ENCODE measurements at places on chromosomes 4 and X.

- H3K27ac ChIP-seq, result no peak overlapping the region
- H3K4me3 ChIP-seq, result no peak overlapping the region
- no peak for ATAC-seq
- H3K4me1 ChIP-seq, result no peaks in the 10 kb centered on the region
- no peaks in the 10 kb centered on the region for H3K36me3 ChIP-seq
These were observed 62.7 kb downstream of the SLC9A6 start for GRCh38 chrX:136047969-136048368.

- no peak overlapping the region for H3K27ac ChIP-seq
- no peaks in the 10 kb centered on the region for H3K4me1 ChIP-seq
- no peaks in the 10 kb centered on the region for H3K36me3 ChIP-seq
- ATAC-seq, result no peak
These were observed 43.2 kb upstream of the SFRP2 start for GRCh38 chr4:153832054-153832453.

GRCh38 chr4:100359441-100359840 lies 158.4 kb downstream of the EMCN start:
- ATAC-seq, result no peak
- no peaks in the 10 kb centered on the region for H3K27me3 ChIP-seq
- no peaks in the 10 kb centered on the region for H3K4me1 ChIP-seq
- H3K27ac ChIP-seq, result no peak overlapping the region

DNA sequence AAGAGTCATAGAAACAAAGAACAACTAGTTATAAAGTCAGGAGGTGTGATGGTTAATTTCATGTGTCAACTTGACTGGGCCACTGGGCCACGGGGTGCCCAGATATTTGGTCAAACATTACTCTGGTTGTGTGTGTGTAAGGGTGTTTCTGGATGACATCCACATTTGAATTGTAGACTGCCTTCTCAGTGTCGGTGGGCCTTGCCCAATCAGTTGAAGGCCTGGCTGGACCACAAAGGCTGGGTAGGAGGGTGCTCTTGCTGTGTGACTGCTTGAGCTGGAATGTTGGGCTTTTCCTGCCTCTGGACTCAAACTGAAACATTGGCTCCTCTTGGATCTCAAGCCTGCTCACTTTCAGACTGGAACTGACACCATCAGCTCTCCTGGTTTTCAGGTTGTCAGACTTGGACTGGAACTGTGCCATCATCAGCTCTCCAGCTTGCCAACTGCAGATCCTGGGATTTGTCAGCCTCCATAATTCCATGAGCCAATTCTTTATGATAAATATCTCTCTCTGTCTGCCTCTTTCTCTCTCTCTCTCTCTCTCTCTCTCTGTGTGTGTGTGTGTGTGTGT lies 41.4 kb downstream of the CLDN34 start:
- no peak overlapping the region for H3K27ac ChIP-seq
- H3K27me3 ChIP-seq, result no peaks in the 10 kb centered on the region
- H3K4me3 ChIP-seq, result no peak overlapping the region
- H3K4me1 ChIP-seq, result peaks cover 19% of the 10 kb centered on the region
- no peaks in the 10 kb centered on the region for H3K36me3 ChIP-seq
- no peak for ATAC-seq

- no peaks in the 10 kb centered on the region for H3K4me1 ChIP-seq
- no peaks in the 10 kb centered on the region for H3K27me3 ChIP-seq
- no peak overlapping the region for H3K27ac ChIP-seq
- ATAC-seq, result no peak
- no peaks in the 10 kb centered on the region for H3K36me3 ChIP-seq
These were observed 236.5 kb downstream of the GLUD2 start for GRCh38 chrX:121283921-121284320.

GRCh38 chrX:23952984-23953907 lies 45.4 kb downstream of the CXorf58 start:
- no peaks in the 10 kb centered on the region for H3K36me3 ChIP-seq
- no peaks in the 10 kb centered on the region for H3K4me1 ChIP-seq

DNA sequence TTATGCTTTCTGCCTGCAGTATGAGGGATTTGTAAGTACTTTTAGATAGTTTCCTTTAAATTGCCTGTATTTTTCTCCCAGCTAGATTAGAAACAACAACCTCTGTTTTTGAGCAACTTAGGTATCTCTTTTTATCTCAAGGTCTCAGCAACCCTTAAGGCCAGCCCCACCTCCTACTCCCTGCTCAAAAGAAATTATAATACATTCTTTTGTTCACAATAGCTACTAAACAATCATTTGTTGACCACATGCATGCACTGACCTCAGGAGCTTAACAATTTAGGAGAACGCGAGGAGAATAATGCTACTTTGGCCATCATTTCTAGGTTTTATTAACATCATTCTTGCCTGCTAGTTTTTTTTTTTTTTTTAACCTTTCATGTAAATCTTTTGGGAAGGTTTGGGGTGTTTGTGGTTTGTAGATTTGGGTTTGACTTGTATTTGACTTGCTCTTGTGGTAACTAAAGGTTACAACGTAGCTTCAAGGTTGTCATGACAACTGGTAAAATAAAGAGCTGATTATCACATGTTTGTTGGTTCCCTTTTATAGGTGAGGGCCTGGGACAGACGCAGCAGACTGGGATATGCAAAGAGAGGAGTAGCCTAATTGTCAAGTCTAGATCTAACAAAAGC lies 145.4 kb upstream of the PLAC1 start:
- no peaks in the 10 kb centered on the region for H3K27me3 ChIP-seq
- ATAC-seq, result no peak
- H3K36me3 ChIP-seq, result no peaks in the 10 kb centered on the region
- no peak overlapping the region for H3K4me3 ChIP-seq
- H3K4me1 ChIP-seq, result no peaks in the 10 kb centered on the region

- no peak overlapping the region for H3K27ac ChIP-seq
- H3K36me3 ChIP-seq, result no peaks in the 10 kb centered on the region
- no peaks in the 10 kb centered on the region for H3K27me3 ChIP-seq
- no peaks in the 10 kb centered on the region for H3K4me1 ChIP-seq
These were observed 35.0 kb downstream of the DCX start for GRCh38 chrX:111376897-111377578.
